ENCODE measurements at places on chromosomes 16 and 17. TPM values are rescaled to one million over a fixed set of nuclear protein-coding genes. Genes with fewer than 3 reads are reported as not detected.

DNA sequence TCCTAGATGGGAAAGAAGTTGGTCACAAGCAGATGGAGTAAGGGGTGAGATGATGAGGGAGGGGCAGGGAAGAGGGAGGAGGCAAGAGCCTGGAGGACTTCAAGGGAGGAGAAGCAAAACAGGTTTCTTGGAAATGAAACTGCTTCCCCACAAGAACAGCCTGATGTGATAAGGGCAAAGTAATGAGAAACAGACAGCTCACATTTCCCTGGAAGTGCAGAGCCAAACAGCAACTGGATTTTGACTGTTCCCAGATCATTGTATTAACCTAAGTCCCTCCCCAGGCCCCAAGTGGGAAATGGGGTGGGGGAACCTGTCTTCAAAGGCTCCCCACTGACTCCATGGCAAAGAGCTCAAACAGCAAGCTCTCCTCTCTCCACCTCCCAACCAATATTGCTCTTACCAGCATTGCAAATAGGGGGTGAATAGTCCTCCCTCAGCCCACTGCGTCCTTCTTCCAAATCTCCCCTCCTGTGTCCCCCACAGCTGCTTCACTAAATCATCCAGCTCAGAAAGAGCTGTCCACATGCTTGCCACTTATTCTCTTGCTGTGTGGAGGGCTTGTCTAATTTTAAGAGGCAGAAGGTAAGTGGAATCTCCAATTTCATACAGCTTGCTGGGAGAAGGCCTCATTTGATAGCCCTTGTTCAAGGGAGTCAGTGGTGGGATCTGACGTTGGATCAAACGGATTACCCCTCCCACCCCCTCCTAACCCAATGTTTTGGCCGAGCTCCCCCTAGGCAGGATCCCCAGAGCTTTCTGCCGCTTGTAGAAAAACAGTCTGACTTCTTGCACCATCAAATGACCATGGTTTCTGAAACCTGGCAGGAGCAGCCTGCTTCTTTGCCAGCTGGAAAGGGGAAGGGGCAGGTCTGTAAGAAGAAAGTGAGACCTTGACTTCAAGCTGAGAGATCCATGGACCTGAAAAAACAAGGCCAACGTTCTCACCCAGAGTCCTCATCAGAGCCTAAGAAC is 56.3 kb upstream of the SMIM36 start:
- no peaks in the 10 kb centered on the region for H3K27me3 ChIP-seq
- peaks cover 8% of the 10 kb centered on the region for H3K4me1 ChIP-seq
- peak; percentile 91 for DNase-seq
- no peak overlapping the region for H3K27ac ChIP-seq
- H3K36me3 ChIP-seq, result no peaks in the 10 kb centered on the region
- H3K4me3 ChIP-seq, result no peak overlapping the region

DNA sequence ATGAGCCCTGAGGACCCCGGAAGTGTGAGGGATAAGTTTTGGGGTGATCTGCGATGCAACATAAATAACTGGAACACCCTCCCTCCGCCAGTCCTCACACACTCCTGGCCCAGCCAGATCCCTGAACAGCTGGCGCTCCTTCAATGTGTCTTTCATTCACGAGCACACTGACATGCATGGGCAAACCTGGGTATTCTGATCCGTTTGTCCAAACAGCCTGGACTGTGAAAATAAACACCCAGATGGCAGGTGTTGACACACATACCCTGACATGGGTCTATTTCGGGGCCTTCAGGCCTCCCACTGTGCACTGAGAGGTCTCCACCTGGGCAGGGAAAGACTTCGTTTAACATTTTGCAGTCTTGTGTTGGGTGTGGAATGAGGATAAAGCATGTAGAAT is 3.0 kb upstream of the CPNE2 start:
- no peak overlapping the region for H3K27ac ChIP-seq
- no peak for DNase-seq
- H3K36me3 ChIP-seq, result no peaks in the 10 kb centered on the region
- H3K27me3 ChIP-seq, result no peaks in the 10 kb centered on the region

- H3K36me3 ChIP-seq, result no peaks in the 10 kb centered on the region
- no peak overlapping the region for H3K4me3 ChIP-seq
- H3K27ac ChIP-seq, result no peak overlapping the region
- peaks cover 5% of the 10 kb centered on the region for H3K4me1 ChIP-seq
- DNase-seq, result peak; percentile 47
Measured at GRCh38 chr16:67187175-67187890, 2.6 kb downstream of the EXOC3L1 start.

DNA sequence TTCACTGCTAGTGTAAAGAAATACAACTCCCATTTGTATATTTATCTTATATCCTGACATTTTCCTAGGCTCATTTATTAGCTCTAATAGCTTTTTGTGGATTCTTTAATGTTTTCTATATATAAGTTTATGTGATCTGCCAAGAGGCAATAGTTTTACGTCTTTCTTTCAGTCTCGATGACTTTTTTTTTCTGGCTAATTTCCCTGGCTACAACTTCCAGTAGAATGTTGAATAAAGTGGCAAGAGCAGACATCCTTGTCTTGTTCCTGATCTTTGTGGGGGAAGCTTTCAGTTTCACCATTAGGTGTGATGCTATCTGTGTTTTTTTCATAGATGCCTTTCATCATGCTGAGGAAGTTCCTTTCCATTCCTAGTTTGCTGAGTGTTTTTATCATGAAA is 43.9 kb upstream of the ABCA3 start:
- H3K4me3 ChIP-seq, result no peak overlapping the region
- no peaks in the 10 kb centered on the region for H3K36me3 ChIP-seq
- H3K4me1 ChIP-seq, result no peaks in the 10 kb centered on the region
- no peak overlapping the region for H3K27ac ChIP-seq
- no peaks in the 10 kb centered on the region for H3K27me3 ChIP-seq

The SYCE1L gene
- 6.2 TPM for total RNA-seq

GRCh38 chr17:66126231-66126630 is 65.7 kb downstream of the CEP112 start:
- no peaks in the 10 kb centered on the region for H3K27me3 ChIP-seq
- DNase-seq, result no peak
- H3K4me3 ChIP-seq, result no peak overlapping the region
- no peak overlapping the region for H3K27ac ChIP-seq
- H3K36me3 ChIP-seq, result no peaks in the 10 kb centered on the region

GRCh38 chr16:86338403-86339115 is 171.8 kb upstream of the FOXF1 start:
- no peak overlapping the region for H3K4me3 ChIP-seq
- no peaks in the 10 kb centered on the region for H3K36me3 ChIP-seq
- H3K27ac ChIP-seq, result no peak overlapping the region
- no peaks in the 10 kb centered on the region for H3K27me3 ChIP-seq
